Fibroblast of the conjunctiva (primary cell): ENCODE measurements at places on chromosomes 6 and 20.

- DNase-seq, result no peak
These were observed 914.1 kb upstream of the GJE1 start for GRCh38 chr6:141218583-141218982.

GRCh38 chr6:161882196-161882765, 608.4 kb upstream of the AGPAT4 start:
- no peak for DNase-seq

DNA sequence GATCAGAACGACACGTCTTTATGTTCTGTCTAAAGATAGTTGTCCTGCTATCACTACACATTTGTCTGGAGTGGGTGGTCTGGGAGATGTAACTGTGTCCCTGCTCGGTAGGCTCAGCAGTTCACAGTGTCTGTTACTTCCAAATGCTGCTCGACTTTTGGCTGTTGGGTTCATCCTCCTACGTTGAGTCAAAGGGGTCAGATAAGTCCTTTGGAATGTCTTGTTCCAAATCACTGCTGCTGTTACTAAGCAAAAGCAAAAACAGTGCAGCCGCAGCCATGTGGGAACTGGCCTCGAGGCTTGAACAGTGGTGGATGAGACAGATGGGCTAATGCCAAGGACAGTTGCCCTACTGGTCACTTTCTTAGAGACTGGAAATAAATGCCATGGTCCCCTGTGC, 272.2 kb upstream of the MAP3K7 start:
- DNase-seq, result no peak

DNA sequence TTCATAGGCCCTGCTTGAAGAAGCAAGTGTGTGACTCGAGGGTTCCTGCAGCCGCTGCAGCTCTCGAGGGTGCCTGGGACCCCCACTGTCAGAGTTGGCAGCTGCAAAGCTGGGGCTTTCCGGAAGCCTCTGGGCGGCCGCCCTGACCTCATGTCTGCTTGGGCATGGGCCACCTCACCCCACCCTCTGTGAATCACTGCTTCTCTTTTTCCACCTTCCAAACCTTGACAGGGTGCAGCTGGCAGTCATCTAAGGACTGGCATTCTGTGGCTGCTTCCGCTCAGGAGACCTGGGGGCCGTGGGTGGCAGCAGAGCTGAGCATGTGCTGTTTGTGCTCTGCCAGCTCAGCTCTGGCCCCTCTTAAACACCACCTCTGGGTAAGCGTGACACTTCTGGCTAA, 32.0 kb downstream of the ERMARD start:
- DNase-seq, result no peak

DNA sequence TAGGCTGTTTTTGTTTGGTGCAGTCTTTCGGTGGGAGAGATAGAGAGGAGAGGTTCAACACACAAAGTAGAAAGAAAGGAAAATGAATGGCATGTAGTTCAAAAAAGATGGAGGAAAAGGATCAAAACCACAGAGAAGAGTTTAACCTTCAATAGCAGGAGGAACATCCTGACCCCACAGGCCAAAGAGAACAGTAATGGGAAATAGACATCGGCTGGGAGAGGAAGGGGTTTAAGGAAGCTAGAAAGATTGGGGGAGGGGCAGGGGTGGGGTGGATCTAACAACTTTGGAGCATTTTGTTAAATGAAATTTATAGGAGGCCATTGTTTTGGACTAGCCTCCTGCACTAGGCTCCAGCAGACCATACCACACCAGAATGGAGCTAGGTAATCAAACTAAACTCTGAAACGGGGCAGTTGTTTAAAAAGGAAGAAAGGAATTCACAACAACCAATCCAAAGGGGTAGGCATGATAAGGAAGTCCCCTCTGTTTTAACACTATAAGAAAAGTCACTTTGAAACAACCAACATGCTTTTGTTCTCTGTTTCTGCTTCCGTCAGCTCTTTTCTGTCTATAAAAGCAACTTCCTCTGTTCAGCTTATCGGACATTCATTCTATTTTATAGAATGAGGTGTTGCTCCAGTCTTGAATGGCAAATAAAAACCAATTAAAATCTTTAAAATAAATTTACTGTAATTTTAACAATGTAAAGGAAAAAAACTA, 82.6 kb downstream of the EPB41L2 start:
- no peak for DNase-seq

GRCh38 chr20:51804754-51805153, 2.4 kb upstream of the SALL4 start:
- DNase-seq, result no peak

- no peak for DNase-seq
These were observed 72.3 kb upstream of the IPCEF1 start for GRCh38 chr6:154428897-154429296.

GRCh38 chr6:43647613-43648012, 2.8 kb downstream of the RSPH9 start:
- no peak for DNase-seq

DNA sequence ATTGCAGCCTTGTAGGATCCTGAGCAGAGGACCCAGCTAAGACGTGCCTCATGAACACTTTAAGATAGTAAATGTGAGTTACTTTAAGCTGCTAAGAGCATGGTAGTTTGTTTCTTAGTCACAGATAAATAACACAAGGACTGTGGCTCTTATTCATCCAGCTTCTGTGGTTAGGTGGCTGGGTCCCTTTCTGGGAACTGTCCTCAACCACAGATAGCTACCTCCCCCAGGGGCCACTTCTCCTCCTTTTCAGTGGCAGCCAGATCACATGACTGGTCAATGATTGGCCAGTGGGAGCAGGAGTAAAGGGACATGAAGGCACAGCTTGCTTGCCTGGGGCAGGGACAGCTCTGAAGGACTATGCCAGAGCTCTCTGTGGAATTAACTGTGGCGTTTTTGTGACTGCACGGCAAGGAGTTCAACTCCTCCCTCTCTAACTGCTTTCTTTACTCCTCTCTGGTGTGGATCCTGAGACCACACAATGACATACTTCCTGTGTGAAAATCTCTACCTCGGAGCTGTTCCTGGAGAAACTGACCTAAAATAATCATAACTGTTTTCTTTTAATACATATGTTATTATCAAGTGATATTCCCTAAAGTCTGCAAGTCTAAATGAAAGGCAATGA, 76.5 kb downstream of the NRN1 start:
- DNase-seq, result no peak

- DNase-seq, result no peak
These were observed 494.8 kb upstream of the MAN1A1 start for GRCh38 chr6:119844387-119844786.

DNA sequence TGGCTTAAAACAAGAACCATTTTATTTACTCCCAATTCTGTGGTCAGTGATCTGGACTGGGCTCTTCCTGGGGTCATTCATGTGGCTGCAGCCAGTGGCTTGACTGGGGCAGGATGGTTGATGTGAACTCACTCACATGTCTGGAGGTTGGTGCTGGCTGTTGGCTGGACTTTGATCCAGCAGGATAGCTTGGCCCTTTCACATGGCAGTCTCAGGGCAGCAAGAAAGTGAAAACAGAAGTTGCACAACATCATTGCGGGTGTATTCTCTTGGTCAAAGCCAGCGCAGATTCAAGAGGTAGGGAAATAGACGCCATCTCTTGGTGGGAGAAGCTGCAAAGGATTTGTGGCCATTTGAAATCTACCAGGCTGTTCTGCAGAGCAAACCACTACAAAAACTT, 77.2 kb downstream of the MDGA1 start:
- no peak for DNase-seq

- DNase-seq, result no peak
These were observed 195.6 kb downstream of the SCP2D1 start for GRCh38 chr20:19009081-19009688.

DNA sequence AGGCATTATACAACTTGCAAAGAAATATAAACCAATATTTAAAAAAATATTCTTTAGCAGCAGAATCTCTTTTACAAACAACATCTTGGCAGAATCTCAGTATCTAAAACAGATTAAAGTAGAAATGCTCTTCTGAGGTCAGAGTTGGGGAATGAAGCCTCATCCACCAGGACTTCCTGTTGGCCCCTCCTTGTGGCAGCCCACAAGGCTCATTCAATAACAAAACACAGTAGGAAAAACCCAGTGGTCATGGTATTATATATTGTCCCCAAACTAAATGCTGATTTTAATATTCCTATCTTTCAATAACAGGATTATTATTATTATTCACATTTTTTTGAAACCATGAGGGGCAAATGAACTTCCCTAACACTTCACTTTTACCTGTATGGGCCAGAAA, 368.6 kb downstream of the BTBD9 start:
- DNase-seq, result no peak

DNA sequence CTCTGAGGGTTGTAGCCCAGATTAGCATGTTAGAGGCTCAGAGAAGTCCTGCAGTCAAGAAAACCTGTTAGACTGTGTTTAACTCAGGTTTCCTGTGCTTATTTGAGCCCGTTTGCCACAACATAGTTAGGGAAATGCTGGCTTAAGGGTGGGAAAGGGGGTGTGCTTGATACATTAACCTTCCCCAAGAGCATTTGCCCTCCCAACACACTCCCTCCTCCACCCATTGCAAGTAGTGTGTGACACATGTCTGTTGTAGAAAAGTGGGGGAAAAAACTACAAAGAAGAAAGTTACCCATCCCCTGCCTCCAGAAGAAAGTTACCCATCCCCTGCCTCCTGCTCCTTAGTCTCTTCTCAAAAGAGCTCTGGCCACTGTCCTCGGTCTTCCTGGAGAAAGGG, 36.8 kb upstream of the MRPS18A start:
- DNase-seq, result no peak

DNA sequence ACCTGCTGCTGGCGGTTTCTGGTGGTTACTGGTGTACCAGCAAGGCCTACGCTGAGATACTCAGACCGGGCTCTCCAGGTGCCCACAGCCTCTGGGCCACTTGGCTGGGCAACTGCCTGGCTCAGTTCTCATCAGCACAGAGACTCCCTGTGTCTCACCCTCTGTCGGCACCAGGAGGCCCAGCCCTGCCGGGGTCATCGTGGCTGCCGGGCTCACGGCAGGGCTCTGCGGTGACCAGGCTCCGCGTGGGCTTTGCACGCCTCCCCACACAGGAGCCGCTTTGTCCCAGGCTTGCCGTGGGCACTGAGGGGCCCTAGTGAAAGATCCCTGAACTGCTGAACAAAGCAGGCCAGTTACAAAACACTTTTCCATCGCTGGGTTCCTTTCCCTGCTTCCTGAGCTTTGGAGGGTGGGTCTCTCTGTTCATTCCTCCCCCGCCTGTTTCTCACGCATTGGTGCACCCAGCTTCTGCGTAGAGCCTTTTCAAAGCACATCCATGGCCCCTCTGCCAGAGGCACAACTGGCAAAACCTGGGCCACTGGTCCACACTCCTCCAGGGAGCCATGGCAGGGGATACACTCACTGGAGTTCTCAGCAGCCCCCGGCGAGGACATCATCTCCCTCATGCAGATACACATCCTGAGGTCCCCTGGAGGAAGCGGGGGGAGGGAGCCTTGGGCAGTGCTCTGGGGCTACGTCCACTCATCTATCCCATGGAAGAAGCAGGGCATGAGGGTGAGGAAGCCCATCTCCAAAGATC, 117.0 kb downstream of the NFATC2 start:
- DNase-seq, result no peak

DNA sequence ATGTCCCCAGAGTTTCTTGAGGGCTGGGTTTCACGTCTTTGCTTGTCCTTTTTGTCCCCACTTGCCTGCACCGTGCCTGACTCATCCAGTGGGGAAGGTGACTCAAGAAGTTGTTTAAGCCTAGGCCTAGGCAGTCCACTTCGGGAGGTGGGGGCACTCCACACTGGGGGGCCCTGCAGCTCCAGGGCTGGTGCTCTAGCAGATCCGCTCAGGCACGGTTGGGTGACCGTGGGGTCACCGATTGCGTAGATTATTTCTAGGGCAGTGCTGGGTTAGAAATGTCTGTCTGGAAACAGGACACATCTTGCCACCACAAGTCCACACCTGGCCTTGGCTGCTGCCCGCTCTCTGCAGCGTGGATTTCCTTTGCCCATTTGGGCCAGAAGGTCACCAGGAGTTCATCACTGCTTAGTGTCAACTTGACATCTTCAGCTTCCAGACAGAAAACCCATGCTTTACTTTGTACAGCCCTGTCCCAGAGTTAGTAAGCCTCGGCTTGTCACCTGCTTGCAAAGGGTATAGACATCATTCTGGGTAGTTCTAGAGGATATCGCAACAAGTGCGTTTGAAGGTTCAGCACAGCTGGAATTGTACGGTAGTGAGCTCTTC, 13.6 kb upstream of the C20orf144 start:
- no peak for DNase-seq

GRCh38 chr20:35599776-35600120, 15.9 kb upstream of the SPAG4 start:
- no peak for DNase-seq

- no peak for DNase-seq
These were observed 208.2 kb downstream of the THBS2 start for GRCh38 chr6:169045486-169045885.

GRCh38 chr6:47097092-47097945, 55.2 kb upstream of the ADGRF1 start:
- peak; percentile 84 for DNase-seq

GRCh38 chr6:136235233-136235564, 14.9 kb downstream of the MTFR2 start:
- DNase-seq, result no peak

GRCh38 chr6:79538106-79538971, 1.1 kb upstream of the LCA5 start:
- DNase-seq, result no peak

DNA sequence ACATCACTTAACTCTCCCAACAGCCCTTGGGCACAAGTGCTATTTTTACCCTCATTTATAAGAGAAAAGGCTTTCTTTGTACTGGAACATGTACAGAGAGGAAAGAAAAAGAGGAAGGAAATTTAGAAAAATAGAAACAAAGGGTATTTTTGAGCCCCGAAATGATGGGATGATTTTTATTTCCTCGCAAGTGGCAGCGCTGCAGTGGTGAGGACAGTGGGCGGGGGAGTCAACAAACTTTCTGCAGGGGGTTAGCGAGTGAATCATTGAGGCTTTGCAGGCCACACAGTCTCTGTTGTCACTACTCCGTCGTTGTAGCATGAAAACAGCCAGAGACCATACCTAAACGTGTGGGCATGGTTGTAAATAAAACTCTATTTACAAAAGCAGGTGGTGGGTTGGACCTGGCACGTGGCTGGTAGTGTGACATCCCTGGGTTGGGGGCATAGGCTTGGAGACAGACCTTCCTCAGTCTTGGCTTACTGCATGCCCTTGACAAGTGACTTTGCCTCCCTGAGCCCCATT, 25.5 kb upstream of the OCSTAMP start:
- DNase-seq, result no peak

DNA sequence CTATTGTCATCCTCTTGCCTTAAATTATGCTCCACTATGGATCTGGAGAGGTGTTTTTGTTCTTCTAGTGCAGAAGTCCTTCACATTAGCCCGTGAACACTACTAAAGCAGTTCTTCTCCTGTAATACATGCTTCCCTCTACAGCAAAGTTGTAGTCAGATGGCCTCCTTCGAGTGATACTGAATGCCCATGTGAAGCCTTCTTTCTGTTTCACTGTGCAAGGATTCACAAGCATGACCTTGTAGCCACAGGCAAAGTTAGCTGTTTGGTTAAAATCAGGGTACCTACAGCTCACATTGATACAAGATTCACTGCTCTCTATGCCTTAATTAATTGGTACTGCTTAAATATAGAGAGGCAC, 47.6 kb downstream of the ARHGAP18 start:
- DNase-seq, result no peak
